ENCODE measurements at places on chromosomes 6 and 20.
A peak's percentile ranks its signal among the peaks of the same experiment; 100 is the strongest.

DNA sequence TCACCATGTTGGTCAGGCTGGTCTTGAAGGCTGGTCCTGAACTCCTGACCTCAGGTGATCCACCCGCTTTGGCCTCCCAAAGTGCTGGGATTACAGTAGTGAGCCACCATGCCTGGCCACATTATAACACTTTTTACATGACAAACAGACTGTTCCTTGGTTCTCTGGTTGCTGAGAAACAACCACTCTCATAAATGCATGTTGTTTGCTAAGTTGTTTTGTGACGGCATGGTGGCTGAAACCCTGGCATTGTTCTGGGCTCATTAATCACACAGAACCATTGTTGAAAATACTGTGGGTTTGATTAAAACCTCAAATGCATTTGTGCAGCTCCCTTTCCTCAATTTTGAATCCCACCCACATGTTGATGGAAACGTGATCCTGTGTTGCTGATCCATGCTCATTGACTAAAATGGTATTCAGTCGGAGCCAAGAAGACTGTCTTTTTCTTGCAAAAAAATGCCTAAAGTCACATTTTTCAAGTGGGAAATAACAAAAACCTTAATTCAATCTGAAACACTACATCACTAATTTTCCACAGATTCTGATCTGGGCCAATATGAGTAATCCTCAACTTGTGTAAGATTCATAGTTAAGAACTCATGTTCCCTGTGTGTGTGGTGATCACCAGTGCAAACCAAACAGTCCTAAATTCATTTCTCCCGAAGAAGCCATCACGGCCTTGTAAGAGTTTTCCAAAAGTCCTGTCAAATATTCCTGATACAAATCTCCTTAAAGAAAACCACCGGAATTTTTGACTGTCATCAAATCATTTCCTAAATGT, 132.8 kb downstream of the FNDC1 start:
- no peak for DNase-seq

DNA sequence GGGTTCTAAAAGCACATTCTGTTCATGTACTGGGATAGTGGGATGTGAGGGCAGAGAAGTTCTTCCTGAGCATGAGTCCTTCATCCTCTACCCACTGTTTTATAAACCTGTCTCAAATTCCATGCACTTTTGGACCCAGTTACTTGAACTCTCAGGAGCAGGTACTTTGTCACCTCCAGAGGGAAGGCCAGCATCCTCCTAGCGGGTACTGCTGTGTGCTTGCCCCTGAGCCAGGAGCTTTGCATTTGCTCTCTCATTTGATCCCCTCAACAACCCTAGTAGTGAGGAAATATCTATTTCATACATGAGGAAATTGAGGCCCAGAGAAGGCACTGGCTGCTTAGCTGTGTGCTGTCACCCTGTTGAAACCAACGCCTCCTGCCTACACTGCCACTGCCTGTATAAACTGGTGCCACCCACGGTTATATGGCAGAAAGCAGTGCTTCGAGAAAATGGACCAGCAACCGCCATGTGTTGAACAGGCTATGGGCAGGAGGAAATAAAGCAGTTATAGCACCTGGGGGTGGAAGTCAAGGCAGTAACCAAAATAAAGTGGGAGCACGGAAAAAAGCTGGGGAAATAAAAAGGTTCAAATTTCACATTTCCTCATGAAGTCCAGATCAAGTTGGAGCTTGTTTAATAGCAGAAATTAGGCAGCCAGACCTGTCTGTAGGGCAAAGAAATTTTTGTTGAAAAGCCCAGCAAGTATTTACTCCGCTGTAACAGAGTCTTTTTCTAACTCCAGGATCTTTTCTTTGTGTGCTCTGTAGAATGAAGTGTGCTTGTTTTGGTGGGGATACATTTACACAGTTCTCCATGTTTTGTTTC, 38.0 kb downstream of the KLHL31 start:
- DNase-seq: peak; percentile 10

- no peak for DNase-seq
Observed at GRCh38 chr20:63394069-63394919, 33.1 kb upstream of the CHRNA4 start.

DNA sequence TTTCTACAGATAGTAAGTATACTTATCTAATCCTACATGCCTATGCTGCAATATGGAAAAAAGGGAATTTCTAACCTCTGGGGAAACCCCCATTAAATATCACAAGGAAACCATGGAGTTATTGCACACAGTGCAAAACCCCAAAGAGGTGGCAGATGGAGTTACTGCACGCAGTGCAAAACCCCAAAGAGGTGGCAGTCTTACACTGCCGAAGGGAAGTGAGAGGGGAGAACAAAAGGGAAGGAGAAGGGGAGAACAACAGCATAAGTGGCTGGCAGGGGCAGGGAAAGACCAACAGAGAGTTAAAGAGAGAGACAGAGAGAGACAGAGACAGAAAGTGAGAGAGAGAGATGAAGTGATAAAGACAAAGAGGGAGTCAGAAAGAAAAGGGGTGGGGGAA, 43.8 kb upstream of the EIF2S2 start:
- no peak for DNase-seq

DNA sequence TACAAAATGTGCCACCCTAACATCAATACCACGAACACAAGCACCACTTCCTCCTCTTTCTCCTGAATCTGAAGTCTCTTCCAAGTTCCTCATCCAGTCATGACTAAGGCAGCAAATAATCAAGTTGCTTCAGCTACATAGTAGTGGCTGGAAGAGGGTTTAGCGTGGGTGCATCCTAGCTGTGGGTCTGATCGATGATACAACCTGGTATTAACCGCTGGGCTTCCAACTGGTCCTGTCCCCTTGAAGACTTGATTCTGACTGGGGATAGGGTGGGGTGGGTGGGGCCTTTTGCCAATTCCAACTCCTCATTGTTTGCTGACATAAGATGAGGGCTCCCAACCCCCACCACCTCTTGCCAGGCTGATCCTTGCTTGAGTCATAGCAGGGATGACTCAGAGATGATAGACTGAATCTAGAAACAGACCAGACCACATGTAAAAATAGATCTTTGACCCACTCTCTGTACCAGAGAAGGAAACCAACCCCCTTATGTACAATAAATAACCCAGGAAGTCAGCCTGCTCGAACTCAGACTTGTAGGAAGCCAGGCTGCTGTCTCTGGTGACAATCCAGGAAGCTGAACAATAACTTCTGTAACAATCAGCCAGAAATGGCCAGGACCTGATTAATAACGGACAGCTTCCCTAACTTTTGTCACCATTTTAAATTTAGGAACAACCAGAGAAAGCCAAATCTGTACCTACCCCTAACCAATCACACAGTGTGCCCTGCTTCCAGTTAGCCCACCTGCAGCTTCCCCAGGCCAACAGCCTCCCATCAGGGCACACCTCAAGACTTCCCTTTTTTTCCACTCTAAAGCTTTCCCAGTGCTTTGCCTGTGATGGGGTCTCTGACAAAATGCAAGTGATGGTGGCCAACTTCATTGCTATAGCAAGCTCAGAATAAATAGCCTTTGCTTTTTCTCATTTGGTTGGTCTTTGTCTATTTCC, 68.9 kb upstream of the FAM184A start:
- no peak for DNase-seq

GRCh38 chr6:39824030-39824926, 32.1 kb downstream of the DAAM2 start:
- no peak for DNase-seq

GRCh38 chr6:65052626-65053025, 654.4 kb downstream of the EYS start:
- DNase-seq: no peak

- DNase-seq: no peak
Observed at GRCh38 chr6:34667481-34668238, 28.9 kb downstream of the ILRUN start.

- DNase-seq: no peak
Observed at GRCh38 chr6:19327661-19328060, 509.5 kb upstream of the ID4 start.

DNA sequence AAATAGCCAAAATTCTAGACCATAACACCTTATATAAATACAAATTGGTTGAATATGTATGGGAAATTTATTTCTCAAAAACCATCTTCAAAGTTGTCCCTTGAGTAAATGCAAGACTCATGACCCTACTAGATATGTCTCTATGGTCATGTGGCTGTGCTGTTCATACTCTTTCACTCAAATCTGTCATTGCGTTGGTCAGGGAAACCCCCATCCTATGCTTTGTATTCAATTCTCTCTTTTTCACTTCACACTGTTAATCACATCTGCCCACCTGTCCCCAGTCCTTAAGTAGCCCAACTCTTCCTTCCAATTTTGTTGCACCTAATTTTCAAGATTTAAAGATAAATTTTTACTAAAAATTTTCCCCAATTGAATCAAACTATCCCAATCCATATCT, 51.0 kb downstream of the RPS12 start:
- DNase-seq: no peak

DNA sequence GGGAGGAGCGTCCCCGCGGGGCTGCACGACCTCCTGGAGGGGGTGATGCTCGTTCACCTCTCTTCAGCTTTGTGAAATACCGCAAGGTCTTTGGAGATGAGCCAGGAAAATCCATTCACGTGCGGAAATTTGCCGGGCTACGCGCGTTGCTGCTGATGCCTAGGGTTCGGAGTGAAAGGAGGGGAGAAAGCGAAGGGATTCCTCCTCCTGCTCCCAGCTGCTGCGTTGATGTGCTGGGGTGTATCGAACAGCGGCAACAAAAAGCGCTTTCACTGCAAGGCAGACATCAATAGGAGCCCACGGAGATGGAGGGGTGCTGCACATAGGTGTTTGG, 391 bp upstream of the B3GAT2 start:
- DNase-seq: no peak

DNA sequence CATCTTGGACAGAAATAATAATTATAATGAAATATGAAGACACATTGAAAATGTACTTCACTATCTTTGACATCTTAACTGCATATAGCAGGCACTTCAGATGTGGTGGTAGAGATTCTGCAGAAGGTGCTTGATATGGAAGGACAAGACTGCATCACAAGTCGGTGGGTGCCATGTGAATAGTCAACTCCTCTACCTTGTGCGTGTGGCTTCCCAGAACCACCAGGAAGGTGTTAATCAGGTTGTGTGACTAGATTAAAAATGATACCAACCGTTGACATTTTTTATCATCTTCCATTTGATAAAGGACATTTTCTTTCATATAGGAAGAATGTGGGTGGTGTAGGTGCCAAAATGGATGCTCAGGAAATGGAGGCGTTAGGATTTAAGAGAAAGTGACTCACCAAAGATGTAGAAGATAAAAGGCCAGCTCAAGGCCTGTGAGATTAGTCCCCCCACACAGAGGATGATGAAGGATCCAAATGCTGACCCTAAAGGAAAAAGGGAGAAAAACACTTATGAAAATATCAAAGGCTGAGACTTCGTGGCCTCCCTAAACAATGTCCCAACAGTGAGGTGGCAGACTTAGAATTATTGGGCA, 12.3 kb downstream of the SLC17A2 start:
- DNase-seq: no peak

DNA sequence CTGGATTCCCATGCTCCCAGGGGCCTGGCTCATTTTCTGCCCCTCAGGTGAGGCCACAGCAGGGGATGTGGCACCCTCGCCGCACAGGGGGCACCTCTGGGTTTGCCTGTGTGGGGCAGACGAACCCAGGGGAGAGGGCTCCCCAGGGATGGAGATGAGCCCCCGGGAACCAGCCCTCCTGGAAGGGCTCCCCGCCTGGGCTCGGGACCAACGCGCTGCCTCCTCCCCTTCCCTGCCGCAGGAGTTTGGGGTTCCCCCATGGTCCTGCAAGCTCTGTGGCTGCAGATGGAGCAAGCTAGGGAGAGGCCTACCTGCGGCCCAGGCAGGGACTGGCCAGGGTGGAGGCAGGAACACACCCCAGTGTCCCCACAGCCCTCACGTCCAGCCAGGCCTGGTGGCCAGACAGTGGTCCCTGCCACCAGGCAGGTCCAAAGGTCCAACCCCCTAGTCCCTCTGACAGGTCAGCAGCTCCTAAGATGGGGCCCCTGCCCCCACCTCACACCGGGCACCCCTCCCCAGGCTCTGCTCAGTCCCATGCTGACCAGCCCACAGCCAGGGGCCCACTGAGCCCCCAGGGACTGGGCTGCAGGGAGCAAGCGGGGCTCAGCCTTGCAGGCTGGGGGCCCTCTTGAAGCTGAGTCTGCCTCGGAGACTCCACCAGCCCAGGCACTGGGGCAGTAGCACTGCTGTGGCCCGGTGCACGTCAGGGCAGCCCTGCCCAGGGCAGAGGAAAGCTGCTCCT, 13.7 kb downstream of the LAMA5 start:
- DNase-seq: no peak

DNA sequence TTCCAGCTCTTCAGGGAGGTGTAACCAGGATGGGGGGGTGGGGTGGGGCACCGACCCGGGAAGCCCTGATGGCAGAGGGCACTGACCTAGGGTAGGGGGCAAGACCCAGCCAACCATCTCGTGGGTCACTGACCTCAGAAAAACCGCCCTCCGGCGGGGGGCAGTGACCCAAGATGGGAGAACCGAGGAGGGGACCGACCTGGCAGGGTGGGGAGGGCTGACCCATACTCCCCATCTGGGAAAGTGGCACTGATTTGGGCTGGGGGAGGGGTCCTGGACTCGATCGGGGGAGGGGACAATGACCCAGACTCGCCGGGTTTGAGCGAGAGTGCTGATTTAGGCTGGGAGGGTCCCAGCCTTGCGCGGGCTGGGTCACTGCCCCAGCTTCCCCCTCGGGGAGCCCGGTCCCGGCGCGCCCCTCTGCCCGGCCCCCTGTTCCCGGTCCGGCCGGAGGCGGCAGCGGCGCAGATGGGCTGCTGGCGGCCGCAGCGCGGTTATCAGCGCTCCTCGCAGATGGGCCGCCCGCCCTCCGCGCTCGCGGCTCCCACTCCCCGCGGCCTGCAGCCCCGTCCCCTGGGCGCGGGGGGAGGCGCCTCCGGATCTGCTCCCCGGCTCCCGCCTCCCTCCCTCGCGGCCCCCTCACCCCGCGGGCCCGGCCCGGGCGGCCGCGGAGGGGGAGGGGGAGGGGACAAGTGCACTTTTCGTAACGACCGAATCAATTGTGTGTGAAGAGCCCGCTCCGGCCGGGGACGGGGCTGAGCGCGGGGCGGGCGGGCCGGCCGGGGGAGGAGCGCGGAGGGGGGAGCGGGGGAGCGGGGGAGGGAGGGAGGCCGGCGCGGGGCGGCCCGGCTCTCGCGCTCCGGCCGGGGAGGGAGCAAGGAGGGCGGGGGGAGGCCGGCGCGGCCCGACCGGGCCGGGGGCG, 2.2 kb downstream of the NOL4L start:
- DNase-seq: no peak

- DNase-seq: no peak
Observed at GRCh38 chr6:143579703-143580102, 68.2 kb upstream of the FUCA2 start.

DNA sequence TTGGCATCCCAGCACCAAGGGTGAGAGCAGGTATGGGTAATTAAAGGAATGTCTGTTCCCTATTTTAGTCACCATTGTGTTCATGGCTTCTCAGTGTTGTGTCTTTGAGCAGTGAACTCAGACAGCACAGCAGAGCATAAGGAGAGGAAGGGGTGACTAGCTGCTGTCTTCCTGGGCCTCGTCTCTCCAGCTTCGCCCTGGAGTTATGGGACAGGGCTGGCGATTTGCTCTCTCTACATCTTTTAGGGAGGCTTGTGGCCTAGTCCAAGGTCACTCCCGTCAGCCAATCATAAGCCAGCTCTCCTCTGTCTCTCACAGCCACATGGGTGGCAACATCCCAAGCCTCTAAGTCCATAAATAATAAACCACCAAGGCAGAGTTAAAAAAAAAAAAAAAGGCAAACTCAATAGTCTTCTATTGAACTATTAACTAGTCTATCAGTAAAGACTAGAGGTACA, 7.3 kb downstream of the CST3 start:
- DNase-seq: no peak

- no peak for DNase-seq
Observed at GRCh38 chr20:41407607-41408006, 41.0 kb upstream of the EMILIN3 start.

All from Jurkat, Clone E6-1 (cell line).